GM03348 (cell line): ENCODE measurements at places on chromosomes 12 and 14.

DNA sequence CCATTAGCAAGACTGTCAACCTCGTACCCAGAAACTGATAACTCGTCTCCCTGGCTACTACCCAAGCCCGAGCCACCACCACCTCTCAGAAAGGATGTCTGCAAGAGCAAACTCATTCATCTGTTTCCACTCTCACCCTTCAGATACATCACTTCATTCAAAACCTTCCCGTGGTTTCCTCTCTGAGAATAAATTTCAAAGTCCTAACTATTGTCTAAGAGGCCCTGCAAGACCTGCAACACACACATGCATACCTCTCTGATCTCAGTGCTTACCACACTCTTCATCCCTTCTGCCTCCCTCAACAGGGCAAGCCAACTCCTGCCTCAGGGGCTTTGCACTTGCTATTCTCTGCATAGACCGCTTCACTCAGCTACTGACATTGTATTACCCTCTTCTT, 40.6 kb downstream of the PPP1R13B start:
- DNase-seq = no peak

- no peak for DNase-seq
Observed at GRCh38 chr12:65368055-65368454, 89.6 kb downstream of the MSRB3 start.

- no peak for DNase-seq
Observed at GRCh38 chr12:69835081-69835480, 10.1 kb downstream of the MYRFL start.

- DNase-seq = peak; percentile 58
Observed at GRCh38 chr12:54701940-54702592, 53.9 kb upstream of the DCD start.

DNA sequence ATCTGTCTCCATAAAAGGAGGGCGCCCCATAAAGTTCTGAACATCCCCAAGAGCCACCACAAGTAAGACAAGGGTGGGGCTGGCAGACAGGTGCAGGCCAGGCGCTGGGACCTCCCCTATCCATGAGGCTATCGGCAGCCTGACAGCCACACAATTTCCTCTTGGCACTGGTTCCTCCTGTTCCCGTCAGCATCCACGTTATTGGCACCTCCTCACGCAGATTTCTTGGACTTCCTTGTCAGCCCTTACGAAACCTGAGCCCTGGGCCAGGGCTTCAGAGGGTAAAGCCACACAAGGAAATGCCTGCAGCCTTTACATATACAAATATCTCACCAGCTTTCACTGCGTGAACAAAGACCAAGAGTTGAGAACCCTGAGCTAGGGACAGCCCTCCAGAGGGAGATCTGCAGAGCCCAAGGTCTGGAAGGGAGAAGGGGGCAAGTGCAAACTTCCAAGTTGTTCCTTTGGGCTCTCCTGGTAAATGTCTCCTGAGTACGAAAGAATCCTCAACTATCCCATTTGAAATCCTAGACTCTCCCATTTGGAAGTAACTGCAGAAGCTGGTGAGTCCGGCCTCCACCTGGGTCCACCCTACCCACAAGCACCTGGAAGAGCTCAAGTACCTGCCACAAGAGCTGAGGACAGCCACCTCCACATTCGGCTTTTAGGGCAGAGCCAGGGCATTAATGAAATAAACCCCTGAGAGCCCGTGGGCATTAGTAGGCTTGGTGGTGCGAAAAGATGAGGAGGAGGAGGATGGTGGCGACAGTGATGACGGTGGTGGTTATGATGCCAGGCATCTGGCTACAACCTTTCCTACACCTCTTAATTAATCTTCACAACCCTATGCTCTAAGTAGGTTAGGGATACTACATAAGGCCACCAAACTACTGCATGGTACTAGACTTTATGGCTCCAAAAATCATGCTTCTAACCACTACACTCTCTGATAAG, 5.5 kb upstream of the TC2N start:
- peak; percentile 35 for DNase-seq

DNA sequence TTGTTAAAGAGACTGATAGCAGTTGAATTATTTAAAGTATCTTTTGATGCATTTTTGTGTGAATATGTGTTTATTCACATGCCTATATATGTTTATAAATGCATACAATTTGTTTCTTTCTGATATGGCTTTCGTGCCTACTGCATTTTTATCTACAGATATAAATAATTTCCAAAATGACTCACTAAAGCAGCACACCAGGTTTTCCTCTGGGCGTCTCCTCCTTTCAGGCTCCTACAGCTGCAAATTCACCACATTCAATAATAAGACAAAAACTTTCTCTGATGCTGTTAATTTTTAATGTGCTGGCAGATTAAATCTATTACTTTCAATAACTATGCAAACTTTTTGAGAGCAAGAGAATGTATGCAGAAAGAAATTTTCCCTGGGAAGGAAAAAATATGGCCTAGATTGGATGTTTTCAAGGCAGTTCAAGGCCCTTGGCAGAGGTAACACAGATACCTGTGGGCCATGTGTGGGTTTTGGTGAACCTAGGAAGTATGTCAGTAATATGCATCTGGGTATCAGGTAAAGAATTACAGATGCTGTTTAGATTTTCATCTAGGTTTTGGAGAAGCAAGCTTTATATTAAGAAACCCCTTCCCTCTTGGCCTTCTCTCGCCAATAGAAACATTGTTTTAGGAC, 381.8 kb downstream of the EGLN3 start:
- DNase-seq = no peak

- DNase-seq = no peak
Observed at GRCh38 chr14:49659526-49660455, 24.7 kb upstream of the DNAAF2 start.

DNA sequence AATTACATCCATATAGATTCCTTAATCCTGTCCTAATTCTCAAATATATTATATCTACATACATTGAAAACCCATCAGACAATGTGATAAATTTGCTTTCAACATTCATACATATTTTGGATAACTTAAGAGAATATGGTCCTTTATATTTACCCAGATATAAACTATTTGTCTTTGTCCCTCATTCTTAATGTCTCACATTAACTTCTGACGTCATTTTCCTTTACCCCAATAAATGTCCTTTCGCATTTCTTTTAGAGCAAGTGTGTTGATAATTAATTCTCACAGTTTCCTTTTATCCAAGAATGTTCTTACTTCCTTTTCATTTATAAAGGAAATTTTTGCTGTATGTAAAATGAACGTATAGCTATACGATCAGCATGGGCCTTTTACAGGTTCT, 12.6 kb upstream of the PTPRR start:
- DNase-seq = no peak

GRCh38 chr14:104977681-104978653, at the start of gene AHNAK2:
Gene AHNAK2 (minus strand): TSS chr14:104978374. CDS start chr14:104978237, 137 bp downstream.
- DNase-seq = peak; percentile 93

GRCh38 chr14:105853089-105853906, 326.9 kb downstream of the TMEM121 start:
- no peak for DNase-seq

GRCh38 chr14:46999661-47000060, 348.1 kb upstream of the RPL10L start:
- no peak for DNase-seq

GRCh38 chr14:98169170-98169587, 1102.8 kb downstream of the BCL11B start:
- no peak for DNase-seq

DNA sequence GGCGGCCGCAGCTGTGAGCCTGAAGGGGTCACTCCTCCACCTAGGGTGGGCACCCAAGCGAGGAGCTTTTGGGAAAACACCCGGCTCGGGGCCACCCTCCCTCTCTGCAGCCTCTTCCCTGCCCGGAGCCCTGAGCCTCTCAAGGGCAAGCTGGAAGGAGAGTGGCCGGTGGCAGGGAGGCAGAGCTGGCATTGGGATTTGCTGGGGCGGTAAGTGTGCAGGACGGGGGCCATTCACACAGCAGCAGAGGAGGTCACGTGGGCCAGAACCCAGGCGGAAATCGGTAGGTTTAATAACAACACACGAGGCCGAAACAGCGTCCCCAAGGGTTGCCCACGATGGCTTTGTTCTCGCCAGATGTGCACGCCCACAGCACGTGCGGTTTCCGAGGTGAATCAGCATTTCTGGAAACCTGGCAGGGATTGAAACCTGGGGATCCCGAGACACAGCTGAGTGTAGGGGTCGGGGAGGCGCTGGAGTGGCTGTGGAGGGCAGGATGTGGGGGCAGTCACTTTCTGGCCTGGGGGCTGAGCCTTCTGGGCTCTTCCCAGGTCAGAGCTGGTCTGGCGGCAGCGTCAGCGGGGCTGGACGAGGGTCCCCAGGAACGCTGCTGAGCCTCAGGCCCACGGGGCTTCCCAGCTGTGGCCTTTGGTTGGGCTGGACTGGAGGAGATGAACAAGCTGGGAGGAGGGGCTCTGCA, 23.5 kb downstream of the NOC4L start:
- no peak for DNase-seq

DNA sequence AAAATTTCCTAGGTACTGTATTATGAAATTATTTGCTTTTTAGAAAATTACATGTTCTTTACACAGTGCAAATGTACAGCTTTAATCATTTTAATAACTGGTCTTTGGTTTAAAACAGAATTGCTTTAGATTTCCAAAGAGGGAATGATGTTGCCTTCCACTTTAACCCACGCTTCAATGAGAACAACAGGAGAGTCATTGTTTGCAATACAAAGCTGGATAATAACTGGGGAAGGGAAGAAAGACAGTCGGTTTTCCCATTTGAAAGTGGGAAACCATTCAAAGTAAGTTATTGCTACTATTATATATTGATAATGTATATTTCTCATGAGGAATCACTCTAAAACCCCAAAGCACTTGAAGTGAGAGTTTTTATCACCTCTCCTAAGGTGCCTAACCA, 13.4 kb downstream of the LGALS3 start:
- DNase-seq = no peak

GRCh38 chr14:33897878-33898535, 52.9 kb downstream of the EGLN3 start:
- no peak for DNase-seq

GRCh38 chr12:116159175-116159574, 118.3 kb downstream of the MED13L start:
- no peak for DNase-seq

- no peak for DNase-seq
Observed at GRCh38 chr14:61524211-61524806, 171.0 kb upstream of the HIF1A start.

DNA sequence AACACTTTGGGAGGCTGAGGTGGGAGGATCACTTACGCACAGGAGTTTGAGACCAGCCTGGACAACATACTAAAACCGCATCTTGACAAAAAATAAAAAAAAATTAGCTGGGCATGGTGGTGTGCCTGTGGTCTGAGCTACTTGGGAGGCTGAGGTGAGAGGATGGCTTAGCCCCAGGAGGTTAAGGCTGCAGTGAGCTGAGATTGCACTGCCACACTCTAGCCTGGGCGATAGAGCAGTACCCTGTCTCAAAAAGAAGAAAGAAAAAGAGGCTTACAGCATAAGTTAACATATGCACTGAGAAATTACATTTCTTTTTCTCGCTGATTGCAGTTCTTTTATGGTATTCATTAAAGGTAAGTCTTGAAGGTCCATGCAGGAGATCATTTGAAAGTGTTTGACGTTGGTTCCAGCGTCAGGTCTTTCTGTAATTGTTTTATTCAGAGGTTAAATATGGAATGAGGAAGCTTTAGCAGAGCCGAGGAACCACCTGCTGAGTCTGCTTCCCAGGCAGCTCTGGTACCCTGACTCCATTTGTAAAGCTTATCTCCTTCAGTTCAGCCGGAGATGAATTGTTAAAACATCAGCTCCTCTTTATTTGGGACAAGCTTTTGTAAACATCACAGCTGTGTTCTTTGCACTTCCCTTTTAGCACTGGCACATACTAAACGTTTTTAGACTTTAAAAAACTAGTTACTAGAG, 18.5 kb downstream of the SFSWAP start:
- DNase-seq = no peak

DNA sequence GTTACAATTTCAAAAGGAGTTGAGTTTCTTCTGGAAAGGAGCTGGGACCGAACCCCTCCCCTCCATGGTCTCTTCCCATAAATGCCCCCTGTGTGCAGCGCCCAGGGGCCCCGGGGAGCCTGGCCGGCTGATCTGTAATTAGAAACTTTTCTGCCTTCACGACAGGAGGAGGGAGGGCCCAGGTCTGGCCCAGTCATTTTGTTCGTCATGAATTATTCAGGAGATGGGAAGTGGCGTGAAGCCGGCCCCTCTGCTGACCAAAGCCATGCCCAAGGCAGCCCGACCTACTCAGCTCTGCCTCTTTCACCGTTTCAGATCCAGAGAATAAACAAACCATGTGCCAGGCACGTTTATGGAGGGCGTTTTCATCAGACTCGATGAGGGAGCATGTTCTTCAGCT, 33.3 kb upstream of the MSI1 start:
- no peak for DNase-seq

- peak; percentile 46 for DNase-seq
Observed at GRCh38 chr12:82366197-82366596, 7.9 kb downstream of the METTL25 start.

DNA sequence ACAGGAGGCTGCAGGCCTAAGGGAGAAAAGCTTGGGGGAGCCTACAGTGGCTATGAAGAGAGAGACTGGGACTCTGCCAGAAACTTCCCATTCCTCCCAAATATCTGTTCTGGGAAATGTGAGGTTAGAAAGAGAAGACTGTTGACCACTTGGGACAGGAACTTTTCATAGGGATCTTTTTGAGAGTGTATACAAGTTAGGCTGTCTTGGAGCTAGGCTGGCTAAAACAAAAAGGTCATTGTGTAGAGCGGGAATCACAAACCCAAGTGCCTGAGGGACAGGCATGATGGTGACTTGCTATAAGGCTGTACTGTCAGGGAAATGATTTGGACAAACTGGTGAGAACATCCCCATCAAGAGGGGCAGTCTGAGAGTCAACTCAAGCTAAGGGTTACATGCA, 175.1 kb downstream of the GRIP1 start:
- DNase-seq = no peak

GRCh38 chr14:58287607-58288042, 10.7 kb upstream of the ARID4A start:
- no peak for DNase-seq

- no peak for DNase-seq
Observed at GRCh38 chr14:77195766-77196165, 14.2 kb downstream of the TMEM63C start.

- DNase-seq = peak; percentile 79
Observed at GRCh38 chr12:49824895-49825294, 3.3 kb downstream of the NCKAP5L start.

GRCh38 chr14:49405291-49405690, 180.9 kb downstream of the RPS29 start:
- DNase-seq = no peak

- DNase-seq = no peak
Observed at GRCh38 chr12:139585-139984, 73.0 kb downstream of the IQSEC3 start.

GRCh38 chr12:13024531-13024916, 19.7 kb upstream of the FAM234B start:
- no peak for DNase-seq
